ENCODE measurements at places on chromosomes 7 and 10. TPM values are rescaled to one million over a fixed set of nuclear protein-coding genes. Genes with fewer than 3 reads are reported as not detected.

GRCh38 chr10:119235356-119235755 lies 28.0 kb downstream of the GRK5 start:
- no peaks in the 10 kb centered on the region for H3K27me3 ChIP-seq
- peaks cover 51% of the 10 kb centered on the region for H3K4me1 ChIP-seq
- H3K27ac ChIP-seq, result peak overlapping the region; percentile 33
- no peaks in the 10 kb centered on the region for H3K36me3 ChIP-seq
- no peak for DNase-seq

DNA sequence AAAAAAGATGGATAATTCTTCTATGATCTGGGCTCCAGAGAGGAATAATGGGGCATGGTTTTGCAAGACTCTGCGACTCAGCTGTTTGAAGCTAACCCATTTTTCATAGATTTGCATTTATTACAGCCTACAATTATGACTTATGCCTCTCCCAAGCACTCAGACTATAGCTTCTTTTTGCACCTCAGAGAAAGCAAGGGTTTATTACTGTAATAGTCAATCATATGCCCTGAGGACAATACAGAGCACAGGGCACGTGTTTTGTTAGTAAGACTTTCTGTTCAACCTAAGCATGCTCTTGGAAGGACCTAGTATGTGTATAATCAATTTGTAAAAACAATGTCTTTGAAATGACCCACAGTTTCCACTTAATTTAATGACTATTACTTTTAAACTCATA lies 221.2 kb downstream of the PARD3 start:
- no peak overlapping the region for H3K27ac ChIP-seq
- DNase-seq, result no peak
- H3K4me1 ChIP-seq, result no peaks in the 10 kb centered on the region
- H3K4me3 ChIP-seq, result no peak overlapping the region
- H3K36me3 ChIP-seq, result no peaks in the 10 kb centered on the region
- no peaks in the 10 kb centered on the region for H3K27me3 ChIP-seq

GRCh38 chr10:54203401-54203800 lies 597.6 kb downstream of the PCDH15 start:
- H3K36me3 ChIP-seq, result no peaks in the 10 kb centered on the region
- H3K4me3 ChIP-seq, result no peak overlapping the region
- H3K4me1 ChIP-seq, result no peaks in the 10 kb centered on the region
- no peak for DNase-seq
- H3K27ac ChIP-seq, result no peak overlapping the region
- H3K27me3 ChIP-seq, result no peaks in the 10 kb centered on the region

GRCh38 chr7:112665709-112666108 lies 124.5 kb downstream of the TMEM168 start:
- no peak for DNase-seq
- H3K36me3 ChIP-seq, result no peaks in the 10 kb centered on the region
- no peaks in the 10 kb centered on the region for H3K27me3 ChIP-seq

DNA sequence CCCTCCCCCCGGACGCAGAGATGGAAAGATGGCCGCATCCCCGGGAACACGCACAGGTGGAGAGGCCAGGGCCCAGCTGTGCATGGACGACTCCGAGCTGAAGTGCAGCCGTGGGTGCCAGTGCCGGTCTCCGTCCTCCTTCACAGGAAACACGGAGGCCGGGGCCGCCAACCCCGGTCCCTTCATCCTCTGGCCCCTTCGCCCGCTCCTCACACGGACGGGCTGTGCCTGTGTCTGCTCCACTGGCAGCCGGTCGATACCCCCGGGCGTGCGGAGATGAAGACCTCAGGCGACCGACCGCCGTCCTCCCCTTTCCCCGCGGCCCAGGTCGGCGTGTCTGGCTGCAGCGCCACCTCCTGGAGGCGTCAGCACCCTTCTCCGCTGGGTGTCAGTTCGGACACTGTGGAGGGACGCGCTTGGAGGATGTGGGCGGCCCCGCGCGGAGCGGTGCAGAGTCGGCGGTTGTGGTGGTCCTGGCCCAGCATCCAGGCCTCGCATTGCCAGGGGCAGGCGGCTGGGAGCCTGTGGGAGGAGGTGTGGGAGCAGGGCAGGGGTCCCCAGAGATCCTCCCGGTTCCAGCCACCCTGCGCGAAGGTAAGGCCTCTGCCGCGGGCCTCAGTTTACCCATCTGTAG lies 9.9 kb downstream of the ZNF511 start:
- DNase-seq, result peak; percentile 93
- peak overlapping the region; percentile 17 for H3K4me3 ChIP-seq
- no peak overlapping the region for H3K27ac ChIP-seq
- H3K36me3 ChIP-seq, result no peaks in the 10 kb centered on the region

- no peak overlapping the region for H3K27ac ChIP-seq
- peaks cover 98% of the 10 kb centered on the region for H3K36me3 ChIP-seq
- H3K4me3 ChIP-seq, result no peak overlapping the region
- no peaks in the 10 kb centered on the region for H3K4me1 ChIP-seq
- H3K27me3 ChIP-seq, result no peaks in the 10 kb centered on the region
Observed at GRCh38 chr7:139602143-139602722, 78.7 kb downstream of the CLEC2L start.

- no peak overlapping the region for H3K4me3 ChIP-seq
- no peak for DNase-seq
- peak overlapping the region; percentile 43 for H3K27ac ChIP-seq
- no peaks in the 10 kb centered on the region for H3K36me3 ChIP-seq
- no peaks in the 10 kb centered on the region for H3K27me3 ChIP-seq
Observed at GRCh38 chr10:13844651-13845050, 257.9 kb downstream of the PRPF18 start.

DNA sequence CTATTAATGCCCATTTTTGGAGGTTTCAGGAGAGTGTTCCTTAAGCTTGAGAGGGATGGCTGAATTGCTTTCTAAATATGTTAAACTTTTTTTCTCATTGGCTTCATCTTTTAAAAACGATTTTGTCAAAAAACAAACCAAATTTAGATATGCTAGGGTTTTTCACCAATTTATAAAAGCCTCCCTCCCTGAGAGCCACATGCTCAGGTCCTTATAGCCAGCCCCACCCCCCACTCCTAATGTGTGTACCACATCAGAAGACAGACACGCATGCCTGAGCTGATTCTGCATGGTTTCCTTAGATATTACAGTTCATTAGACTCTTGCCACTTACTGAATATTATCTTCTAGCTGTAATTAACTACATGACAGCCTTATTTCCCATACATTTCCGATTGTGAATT lies 2.0 kb downstream of the CUL1 start:
- DNase-seq, result no peak
- peak overlapping the region; percentile 98 for H3K27ac ChIP-seq
- H3K27me3 ChIP-seq, result no peaks in the 10 kb centered on the region
- no peaks in the 10 kb centered on the region for H3K36me3 ChIP-seq

DNA sequence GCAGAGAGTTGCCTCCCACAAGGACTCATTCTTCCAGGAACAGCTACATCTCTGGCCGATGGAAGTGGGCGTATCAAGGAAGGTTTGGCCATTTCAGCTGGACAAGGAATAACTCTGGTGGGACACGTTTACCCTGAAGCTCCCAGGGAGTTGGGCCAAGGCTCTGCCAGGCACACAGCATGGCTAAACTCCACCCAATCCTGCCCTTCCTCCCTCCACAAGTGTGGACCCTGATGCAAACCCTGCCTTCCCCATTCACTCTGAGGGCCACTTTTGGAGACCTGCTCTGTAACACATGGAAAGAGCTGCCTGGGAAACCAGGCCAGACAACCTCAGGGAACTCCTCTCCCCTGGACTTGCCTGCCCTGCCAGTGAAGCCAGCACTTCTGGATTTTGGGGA lies 407.8 kb upstream of the FOXK1 start:
- H3K4me1 ChIP-seq, result no peaks in the 10 kb centered on the region
- no peak overlapping the region for H3K4me3 ChIP-seq
- H3K36me3 ChIP-seq, result no peaks in the 10 kb centered on the region
- peak; percentile 19 for DNase-seq
- H3K27me3 ChIP-seq, result no peaks in the 10 kb centered on the region

DNA sequence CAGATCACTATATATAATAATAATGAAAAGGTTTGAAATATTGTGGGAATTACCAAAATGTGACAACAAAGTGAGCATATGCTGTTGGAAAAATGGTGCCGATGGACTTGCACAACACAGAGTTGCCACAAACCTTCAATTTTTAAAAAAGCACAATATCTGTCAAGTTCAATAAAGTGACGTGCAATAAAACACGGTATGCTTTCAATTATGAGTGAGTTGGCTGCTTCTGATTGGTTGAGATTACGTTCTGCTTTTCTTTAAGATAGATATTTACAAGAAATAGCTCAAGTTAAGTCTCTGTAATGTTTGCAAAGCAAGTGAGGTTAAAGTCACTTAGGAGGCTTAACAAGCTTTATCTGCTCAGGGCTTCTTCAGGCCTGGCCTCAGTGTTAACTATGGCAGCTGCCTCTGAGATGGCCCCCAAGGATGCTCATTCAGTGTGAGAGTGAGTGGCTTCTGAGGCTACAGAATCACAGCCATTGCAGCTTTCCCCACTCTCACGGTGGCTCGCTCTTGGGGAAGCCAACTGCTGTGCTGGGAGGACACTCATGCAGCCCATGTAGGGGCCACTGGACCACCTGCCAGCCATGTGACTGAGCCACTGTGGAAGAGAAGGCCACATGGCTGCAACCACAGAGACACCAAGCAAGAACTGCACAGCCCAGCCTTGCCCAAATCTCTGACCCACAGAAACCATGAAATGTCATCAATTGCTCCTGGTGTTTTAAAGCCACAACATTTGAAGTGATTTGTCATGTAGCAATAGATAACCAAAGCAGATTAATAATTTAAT lies 78.3 kb upstream of the TMEM72 start:
- no peak for DNase-seq
- no peaks in the 10 kb centered on the region for H3K36me3 ChIP-seq
- H3K27me3 ChIP-seq, result no peaks in the 10 kb centered on the region
- no peaks in the 10 kb centered on the region for H3K4me1 ChIP-seq

DNA sequence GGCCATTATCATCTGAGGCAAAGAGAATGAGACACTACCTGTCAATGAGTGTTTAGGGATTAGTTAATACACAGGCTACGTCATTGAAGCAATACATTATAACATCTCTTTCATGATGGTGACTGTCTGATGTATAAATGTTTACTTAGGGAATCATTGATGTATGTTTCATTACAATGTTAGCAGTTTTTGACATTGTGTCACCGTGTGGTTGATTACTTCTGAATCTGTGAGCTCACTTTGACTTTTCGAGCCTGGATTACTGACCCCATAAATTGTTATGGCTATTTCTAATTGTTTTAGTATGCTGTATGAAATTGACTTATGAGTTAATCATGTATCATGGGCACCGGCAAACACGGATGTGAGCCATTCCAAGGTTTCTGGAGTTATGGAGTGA lies 494.0 kb downstream of the MAGI2 start:
- no peak for DNase-seq
- H3K36me3 ChIP-seq, result no peaks in the 10 kb centered on the region
- H3K4me3 ChIP-seq, result no peak overlapping the region
- H3K4me1 ChIP-seq, result no peaks in the 10 kb centered on the region
- no peaks in the 10 kb centered on the region for H3K27me3 ChIP-seq

MOGAT3 gene
- total RNA-seq, result not detected

COL17A1 gene
- total RNA-seq, result 4.1 TPM

ZNF138 gene
- total RNA-seq, result 9.4 TPM

Measured in spleen (tissue), 13 donors.